ENCODE measurements at places on chromosomes 4 and X.
A peak's percentile ranks its signal among the peaks of the same experiment; 100 is the strongest.

DNA sequence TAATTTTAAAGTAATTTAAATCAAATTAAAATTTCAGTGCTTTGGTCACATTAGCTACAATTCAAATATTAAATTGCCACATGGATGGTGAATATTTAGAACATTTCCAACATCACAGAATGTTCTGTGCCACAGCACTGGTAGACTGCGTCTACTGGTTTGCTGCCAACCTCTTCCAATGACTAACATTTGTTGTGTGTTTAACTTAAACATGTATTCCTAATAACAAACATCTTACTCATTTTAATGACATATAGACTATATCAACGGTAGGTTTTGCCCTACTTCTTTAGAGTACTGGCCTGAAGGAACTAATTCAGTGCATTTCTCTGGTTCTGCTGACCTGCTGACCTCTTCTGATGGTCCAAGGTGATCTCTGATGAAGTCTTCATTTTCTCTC, 157.6 kb downstream of the DCK start:
- DNase-seq: no peak

DNA sequence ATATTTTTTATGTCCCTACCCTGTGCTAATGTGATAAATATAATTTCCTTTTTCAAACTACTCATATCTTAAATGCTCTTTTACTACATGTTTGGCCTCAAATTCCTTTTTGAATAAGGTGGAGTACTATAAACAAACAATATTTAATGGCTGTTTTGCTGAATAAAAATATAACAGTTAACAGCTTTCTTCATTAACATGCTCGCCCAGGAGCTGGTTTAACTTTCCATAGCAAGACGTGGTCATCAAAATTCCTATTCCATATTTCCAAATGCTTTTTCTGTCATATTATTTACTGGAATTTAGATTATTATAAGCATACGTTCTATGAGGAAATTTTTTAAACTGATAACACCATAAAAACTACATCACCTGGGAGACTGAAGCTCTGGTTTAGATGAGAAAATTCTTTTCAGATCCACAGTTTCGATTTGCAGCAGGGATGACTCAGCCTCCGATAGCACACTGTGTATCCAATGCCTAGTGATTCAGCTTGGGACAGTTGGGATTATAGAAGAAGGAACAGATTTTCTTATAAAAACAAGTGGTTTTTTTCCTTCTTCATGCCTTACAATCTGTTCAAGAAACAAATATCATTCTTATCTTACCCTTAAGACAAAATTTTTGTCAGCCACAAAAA, 129.1 kb downstream of the FBXO8 start:
- no peak for DNase-seq

GRCh38 chr4:16750882-16751642, 147.4 kb downstream of the LDB2 start:
- no peak for DNase-seq

GRCh38 chr4:104491481-104492182, 3.1 kb downstream of the CXXC4 start:
- DNase-seq: peak; percentile 5

GRCh38 chrX:35289952-35290351, 347.4 kb downstream of the FAM47B start:
- DNase-seq: no peak

GRCh38 chr4:141898346-141898745, 262.0 kb downstream of the IL15 start:
- no peak for DNase-seq

DNA sequence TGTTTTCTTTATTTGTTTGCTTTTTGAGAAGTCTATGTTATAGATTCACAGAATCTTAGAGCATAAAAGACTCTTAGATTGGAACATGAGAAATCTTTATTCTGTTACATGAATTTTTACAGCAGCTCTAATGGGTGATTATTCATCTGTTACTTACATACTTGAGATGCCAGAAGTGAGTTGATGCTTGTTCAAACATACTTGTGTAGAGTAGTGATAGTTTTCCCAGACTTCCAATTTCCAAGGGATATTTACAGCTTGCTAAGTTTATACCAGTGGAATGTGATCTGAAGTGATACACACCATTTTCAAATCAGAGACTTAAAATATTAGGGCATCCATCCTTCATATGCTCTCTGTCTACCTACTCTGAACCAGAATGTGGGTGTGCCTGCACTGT, 252.9 kb upstream of the SMIM31 start:
- DNase-seq: no peak
